ENCODE measurements at places on chromosomes 12 and 14.

- no peak for DNase-seq
Measured at GRCh38 chr12:114682785-114683708, 928 bp downstream of the TBX3 start.

- no peak for DNase-seq
Measured at GRCh38 chr12:44247588-44247987, 411.7 kb downstream of the TMEM117 start.

DNA sequence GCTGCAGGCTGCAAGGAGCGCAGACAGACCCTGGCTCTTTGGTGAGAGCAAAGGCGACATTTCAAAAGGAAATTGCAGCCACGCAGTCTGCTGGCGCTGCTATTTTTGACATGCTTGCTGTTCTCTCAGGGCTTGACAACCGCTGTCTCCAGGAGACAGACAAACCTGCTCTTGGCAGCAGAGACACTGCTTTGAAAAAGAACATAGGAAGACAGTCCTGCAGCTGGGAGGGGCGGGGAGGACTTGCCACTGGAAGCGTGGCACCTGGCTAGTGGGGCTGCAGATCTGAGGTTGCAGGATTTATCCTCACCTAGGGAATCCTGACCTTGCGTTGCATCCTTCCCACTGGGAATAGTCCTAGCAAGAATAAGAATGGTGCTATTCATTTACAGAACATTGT, 91.8 kb upstream of the KCNA1 start:
- no peak for DNase-seq

- DNase-seq, result no peak
Measured at GRCh38 chr12:74959657-74960056, 250.0 kb downstream of the KCNC2 start.

DNA sequence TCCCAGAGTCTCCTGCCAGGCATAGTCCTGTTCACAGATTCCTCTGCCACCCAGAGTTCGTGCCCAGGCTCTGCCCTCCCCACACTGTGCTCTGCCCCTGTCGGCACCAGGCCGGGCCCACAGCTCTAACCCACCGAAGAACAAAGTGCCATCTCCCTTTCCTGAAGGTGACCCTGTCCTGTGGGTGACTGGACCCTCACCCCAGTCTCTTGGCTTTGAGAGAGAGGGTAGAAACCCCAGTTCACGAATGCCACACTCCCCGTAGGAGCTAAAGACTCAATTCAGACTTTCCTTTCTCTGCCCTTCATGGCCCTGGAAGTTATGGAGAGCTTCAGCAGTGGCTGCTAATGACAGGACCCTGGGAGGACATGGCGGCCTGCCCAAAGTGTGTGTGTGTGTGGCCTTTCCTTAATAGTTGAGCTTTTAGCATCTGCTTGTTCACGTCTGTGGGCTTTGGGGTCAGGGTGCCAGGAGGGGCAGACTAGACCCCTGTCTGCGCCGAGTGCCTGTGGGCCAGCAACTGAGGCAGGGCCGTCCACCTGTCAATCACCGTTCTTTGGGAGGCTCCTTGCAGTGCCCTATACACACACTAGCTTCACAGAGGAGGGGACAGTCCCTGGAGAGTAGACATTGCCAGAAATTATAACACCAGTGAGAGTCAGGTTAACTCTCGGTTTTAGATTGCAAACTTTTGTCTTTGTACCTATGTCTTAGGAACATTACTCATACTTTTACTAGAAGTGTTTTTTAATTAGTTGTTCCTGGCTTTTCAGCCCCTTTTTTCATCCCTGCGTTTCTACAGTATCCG, 84.6 kb upstream of the DYNC1H1 start:
- no peak for DNase-seq

GRCh38 chr14:87271331-87271730, 721.7 kb downstream of the GALC start:
- DNase-seq, result no peak

- no peak for DNase-seq
Measured at GRCh38 chr12:1500095-1500801, 94.1 kb downstream of the FBXL14 start.

- DNase-seq, result no peak
Measured at GRCh38 chr12:132214891-132215290, 70.6 kb downstream of the NOC4L start.

GRCh38 chr12:49200919-49201594, 12.2 kb upstream of the TUBA1A start:
- DNase-seq, result peak; percentile 47

DNA sequence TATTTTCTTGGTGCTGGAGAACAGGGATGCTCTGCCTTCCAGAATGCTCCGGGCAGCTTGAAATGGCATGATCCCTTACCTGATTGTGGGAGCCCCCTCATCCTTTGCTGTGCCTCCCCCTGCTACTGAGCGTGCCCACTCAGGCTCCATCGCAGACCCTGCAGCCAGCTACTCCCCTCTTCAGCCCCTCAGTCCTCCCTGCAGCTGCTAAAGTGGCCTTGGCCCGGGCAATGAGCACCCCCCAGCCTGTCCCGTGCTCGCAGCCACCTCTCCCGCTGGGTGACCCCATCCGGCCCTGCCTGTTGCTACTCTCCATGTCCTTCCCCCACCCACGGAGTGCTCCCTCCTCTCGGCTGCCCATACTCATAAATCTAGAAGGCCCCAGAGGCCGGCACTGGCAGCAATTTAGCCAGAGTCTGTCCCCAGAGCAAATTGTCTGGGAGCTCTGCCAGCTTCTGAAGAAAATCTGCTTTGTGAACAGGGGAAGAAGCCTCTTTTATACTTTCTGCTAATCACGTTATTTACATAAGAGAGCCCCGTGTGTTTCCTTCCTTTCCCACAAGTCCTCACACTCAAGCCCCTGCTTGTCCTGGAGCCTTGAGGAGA, 143.7 kb upstream of the FRMD6 start:
- DNase-seq, result no peak

DNA sequence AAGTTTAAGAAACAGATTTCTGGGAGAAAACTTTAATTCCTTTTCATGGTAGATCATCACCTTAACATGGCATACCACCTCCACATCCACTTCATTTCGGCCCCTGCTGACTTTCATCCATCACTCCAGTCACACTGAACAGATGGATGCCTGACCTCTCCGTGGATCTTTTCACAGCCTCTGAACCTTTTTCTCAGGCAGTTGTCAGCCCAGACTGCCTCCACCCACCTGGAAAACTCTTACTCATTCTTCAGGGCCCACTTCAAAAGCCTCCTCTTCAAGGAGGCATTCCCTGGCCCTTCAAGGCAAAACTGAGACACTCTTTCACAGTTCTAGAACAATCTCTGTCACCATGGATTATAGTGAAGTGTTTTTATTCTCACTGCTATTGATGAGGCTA, 52.9 kb downstream of the GXYLT1 start:
- DNase-seq, result no peak

DNA sequence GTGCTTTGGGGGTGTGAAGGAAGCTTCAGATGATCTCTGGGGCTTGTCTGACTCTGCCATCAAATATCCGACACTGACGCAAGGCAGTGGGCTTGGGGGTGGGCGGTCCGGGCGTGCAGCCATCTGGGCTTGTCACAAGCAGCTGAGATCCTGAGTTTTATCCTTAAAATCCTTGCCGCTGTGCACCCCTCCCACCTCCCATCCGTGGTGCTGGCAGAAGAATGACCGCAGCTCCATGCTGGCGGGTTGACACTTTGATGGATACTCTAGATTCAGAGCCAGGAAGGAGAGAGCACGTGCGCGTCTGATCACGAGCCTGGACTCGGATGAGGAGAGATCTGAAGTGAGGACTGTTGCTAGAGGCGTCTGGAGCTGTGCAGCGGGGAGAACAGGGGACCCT, 3.0 kb downstream of the ZFYVE21 start:
- DNase-seq, result no peak

- DNase-seq, result no peak
Measured at GRCh38 chr14:34300330-34300729, 161.7 kb downstream of the SPTSSA start.

DNA sequence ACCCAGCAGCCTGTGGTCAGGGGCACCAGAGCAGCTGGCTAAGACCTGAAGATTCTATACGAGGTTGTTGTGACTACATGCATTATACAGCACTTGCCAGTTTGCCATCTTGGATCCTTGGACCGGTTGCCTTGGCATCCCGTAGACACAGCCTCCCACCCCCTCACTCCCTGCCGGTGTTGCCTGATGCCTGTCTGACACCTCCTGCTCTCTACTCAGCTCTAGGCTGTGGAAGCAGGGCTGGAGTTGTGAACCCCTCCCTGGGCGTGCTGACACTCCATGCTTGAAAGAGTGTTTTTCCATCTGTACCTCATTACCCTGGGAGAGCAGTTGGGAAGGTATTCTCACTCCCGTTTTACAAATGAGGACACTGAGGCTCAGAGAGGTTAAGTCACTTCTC, 2.5 kb downstream of the CHGA start:
- no peak for DNase-seq

GRCh38 chr12:56988207-56988739, 18.1 kb downstream of the ZBTB39 start:
- peak; percentile 77 for DNase-seq

- no peak for DNase-seq
Measured at GRCh38 chr14:106812788-106813476, 1286.5 kb downstream of the TMEM121 start.

DNA sequence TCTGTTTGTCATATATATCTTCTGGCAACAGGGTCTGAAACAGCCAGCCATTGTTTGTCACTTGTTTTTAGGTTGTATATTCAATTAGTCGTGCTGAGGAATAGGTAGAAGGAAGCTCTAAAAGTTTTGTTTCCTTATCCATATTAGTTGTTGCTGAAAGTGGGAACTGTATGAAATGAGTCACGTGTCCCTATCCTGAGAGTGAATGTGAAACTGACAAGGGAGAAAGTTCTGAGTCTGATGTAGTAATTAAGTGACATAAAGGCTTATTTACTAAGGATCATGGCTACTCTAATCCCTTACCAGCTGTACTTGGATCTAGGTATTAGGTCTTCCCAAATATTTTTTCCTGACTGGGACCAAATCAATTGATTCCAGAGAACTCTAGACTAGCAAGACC, 16.4 kb downstream of the FAM234B start:
- no peak for DNase-seq

DNA sequence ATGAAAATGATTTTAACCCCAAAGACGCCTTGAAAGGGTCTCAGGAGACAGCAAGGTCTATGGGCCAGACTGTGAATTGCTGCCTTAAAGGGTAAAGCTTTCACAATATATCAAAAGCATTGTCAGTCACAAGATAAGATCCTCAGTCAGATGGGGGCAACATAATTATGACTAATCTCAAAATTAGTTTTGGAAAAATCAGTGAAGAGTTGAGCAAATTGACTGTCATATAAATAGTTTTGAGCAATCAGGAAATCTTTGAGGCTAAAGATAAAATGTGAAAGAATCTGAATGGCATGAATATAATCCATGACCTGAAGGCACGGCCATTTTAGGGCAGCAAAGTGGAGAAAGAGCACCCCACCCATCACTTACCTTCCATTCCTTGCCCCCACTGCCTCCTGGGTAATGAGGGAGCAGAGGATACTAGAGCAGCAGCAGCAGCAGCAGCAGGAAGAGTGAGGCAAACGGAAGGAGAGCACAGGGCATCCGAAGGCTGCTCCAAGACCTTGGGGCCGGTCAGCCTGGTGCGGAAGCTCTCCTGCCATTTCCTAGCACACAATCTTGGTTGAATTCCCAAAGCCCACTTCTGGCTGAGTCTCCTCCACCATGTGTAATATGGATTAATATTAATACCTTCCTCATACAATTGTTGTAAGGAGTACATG, 7.0 kb downstream of the STON2 start:
- DNase-seq, result no peak

DNA sequence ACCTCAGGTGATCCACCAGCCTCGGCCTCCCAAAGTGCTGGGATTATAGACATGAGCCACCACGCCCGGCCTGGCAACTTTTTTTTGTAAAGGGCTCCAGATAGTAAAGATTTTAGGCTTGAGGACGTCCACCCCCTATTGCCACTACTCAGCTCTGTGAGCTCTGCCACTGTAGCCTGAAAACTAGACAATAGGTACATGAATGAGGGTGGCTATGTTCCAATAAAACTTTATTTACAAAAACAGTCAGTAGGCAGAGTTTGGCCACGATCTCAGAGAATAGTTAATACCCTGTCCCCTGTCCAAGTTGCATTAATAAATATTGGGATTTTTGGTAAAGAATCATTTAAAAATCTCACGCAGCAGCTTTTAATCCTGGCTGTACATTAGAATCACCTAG, 90.1 kb downstream of the FOXN4 start:
- no peak for DNase-seq

DNA sequence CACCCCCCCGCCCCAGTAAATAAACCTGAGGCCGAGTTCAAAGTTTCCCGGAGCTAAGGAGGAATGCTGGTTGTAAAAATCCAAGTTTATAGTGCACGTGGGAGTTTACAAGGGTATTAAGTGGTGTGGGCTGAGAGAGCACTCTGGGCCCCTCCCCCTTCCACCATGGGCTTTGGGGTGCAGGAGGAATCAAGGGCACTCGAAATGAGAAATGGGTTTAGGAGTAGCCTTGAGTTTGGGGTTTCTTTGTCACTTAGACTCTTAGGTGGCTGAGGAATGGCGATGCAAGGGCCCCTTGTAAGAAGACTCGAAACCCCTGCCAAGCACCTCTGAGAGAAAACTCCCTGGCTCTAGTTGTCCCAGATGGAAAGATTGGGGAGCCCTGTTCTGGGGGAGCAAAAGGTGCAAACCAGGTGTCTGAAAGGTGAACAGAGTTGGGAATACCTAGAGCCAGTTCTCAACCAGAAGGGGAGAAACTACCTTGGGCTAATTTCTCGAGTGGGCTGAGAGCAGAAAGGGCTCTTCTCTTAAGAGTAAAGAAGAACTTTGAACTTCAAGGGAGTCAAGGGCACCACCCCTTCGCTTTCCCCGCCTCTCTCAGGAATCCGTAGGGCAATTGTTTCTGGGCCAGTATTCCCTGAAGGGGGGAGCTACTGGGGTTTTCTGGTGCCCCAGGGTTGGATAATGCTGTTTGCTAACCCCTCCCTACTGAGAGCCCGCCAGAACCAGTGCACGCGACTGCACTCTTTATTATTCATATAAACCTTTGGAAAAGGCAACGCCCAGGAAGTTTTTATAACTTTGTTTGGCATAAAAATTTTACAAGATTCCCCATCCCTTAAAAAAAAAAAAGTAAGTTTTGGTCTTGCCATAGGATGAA, 4.0 kb upstream of the HOTAIR start:
- DNase-seq, result no peak

- DNase-seq, result no peak
Measured at GRCh38 chr12:127883013-127883412, 384.0 kb upstream of the TMEM132C start.

GRCh38 chr14:41605550-41606281, 960 bp upstream of the LRFN5 start:
- no peak for DNase-seq

GRCh38 chr12:27576667-27577347, 52.8 kb downstream of the PPFIBP1 start:
- no peak for DNase-seq

Measured in HL-60 (cell line).